ENCODE measurements at places on chromosomes 2 and 18.

DNA sequence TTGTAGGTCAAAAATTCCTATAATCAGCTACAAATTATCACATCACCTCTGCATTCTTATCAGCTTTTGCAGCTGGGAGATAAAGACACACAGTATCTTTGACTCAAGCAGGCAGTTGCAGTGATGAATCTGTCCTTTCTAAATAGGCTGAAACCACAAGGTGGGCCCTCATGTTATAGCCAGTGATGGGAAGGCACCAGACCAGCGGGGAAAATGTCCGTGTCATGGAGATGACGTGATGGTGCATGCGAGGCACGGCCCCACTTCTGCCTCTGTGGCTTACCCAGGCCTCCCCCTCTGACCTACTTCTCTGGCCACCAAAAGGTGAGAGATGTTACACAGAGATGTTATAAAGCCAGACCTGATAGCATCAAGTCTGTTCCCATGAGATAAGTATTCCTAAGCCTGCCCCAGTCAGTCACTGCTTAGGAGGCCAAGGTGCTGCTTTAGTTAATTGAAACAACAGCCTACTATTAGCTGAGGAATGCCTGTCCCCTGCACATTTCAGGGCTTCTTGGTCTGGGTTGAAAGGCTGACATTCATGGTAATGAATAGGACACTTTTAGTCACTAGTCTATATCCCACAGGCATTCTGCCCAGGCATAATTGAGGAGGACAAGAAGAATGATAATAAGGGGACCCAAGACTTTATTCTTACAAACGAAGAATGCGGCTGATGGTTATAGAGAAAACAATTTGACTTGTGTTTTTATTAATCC, 327.9 kb downstream of the LPIN1 start:
- DNase-seq: no peak

GRCh38 chr2:42572297-42573081, 4.1 kb downstream of the MTA3 start:
- DNase-seq: no peak

GRCh38 chr2:134027980-134028379, 225.9 kb upstream of the MGAT5 start:
- DNase-seq: peak; percentile 35

- DNase-seq: peak; percentile 56
Observed at GRCh38 chr2:98601532-98602132, 6.7 kb downstream of the COA5 start.

- DNase-seq: peak; percentile 34
Observed at GRCh38 chr2:224278531-224278930, 123.4 kb downstream of the FAM124B start.

DNA sequence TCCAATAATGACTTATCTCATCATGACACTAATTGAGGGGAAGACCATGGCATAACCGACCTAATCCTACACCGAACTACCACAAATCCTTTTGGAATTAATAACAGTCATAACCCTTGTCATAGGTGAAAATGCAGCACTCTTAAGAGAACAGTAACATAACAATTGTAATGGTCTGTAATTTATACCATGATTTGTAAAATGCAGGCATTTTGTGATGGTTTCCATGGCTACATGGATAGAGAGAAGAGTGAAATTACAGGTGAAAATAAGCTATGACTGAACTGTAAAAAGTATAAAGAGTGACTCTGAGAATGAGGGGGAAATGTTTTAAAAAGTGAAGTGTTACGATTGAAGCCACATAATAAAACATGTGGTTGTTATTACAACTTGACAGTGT, 494.1 kb upstream of the SLC39A10 start:
- DNase-seq: no peak

DNA sequence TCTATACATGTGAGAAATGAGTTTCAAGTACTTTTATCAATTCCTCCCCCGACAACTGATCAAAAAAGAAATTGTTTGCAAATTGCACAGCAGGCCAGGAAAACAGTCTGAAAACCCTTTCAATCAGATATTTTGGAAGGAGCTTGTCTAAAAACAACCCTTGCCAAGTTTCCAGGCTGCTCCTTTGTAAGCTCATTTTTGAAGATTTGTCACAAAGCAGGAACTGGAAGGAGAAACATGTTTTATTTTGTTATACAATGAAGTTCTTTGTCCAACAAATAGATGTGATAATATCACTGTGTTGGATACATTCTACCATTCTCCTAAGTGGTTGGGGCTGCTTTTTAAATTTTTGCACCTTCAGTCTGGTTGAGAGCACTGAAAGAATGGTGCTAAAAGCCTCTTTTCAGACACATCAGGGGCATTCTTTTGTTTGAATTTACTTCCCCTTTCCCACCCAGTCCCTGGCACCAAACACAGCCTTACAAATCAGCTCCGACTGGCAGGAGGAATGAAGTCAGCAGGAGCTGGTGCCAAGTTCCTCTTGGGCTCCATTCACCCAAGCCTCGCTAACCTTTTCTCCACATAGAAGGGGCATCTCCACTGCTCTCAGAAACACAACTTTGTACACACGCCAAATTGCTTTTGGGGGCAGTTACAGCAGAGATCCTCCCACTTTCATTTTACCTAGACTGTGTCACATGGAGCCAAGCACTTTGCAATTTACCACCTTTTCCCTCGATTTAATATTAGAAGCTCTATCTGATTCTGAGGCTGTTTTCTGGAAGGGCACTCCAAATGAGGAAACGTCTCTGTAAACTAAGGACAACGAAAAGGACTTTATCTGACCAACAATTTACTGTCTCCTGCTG, 88.0 kb downstream of the C1D start:
- peak; percentile 22 for DNase-seq

DNA sequence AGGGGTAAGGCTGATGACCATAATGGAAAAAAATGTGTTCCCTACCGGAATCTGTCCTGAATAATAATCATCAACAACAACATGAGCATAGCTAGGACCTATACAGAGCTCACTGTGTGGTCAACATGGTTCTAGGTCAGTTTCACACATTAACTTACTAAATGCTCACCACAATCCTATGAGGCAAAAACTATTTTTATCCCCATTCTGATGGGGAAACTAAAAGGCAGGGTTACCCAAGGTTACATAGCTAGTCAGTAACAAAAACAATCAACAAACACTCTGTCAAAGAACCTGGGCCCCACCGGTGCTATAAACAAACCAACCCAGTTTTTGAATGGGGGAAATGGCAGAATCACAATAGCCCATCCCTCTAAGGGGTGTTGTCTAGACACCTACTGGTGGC, 40.1 kb downstream of the AOX1 start:
- no peak for DNase-seq

DNA sequence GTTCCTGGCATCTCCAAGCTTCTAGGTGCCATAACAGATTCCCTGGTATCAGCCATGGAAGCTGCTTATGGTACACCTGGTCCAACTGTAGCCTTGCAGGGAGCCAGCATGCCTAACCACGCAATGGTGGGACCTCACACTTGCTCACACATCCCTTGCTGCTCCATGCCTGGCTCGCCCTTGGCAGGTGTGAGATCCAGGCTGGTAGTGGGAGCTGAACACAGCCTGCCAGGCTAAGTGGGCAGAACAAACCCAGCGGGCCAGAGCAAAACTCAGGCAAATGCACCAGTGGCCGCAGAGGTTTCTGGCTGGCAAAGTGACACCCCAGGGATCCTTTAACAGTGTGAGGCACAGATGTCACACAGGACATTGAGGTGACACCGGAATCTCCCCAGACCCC, 185.8 kb downstream of the NDUFA10 start:
- DNase-seq: no peak

- no peak for DNase-seq
Observed at GRCh38 chr2:224871813-224872212, 155.6 kb upstream of the CCDC195 start.

DNA sequence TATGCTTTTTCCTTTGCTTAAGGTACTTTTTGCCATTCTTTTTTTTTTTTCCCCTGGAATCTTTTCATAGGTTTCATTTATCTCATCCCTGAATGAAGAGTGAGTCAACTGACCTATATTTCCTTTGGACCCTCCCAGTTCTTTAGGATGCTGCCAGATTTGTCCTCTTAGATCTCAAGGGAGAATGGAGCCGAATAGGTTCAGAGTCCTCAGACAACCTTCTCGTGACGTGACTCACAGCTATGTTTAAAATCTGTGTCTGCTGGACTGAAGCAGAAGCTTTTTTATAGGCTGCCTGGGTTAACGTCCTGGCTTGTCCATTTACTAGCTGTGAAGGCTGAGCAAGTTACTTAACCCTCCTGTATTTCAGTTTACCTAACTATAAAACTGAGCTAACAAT, 358.6 kb downstream of the DLGAP1 start:
- peak; percentile 8 for DNase-seq

DNA sequence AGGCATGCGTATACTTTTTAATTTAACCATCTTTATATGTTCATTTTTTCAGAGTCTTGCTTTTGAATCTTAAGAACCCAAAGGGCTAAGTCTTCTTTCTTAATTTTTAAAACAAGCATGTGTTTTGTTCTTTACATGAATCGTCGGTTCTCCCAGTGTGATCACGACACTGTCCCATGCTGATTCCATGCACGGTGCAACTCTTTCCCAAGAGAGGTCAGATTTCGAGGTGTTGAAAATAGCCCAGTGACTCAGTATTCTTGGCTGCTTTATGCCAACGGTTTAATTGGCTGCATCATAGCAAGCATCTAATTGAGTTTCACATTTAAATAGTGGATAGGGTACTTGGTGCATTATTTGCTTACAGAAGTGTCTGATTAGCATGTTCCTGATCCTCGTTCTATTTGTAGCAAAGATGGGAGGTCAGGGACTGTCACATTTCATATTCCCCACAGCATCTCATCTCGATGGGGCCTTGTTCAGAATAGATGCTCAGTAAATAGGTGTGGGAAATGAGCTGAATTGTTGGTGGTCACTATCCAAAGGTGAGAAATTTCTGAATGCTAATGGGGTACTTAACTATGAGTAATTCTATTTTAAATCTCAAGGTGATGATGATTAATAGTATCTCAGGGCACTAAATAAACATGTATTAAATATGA, 2.8 kb downstream of the NPAS2 start:
- DNase-seq: peak; percentile 60

GRCh38 chr2:71082402-71083252, 14.2 kb downstream of the NAGK start:
- no peak for DNase-seq

GRCh38 chr2:31275976-31276375, 42.0 kb downstream of the EHD3 start:
- DNase-seq: no peak

DNA sequence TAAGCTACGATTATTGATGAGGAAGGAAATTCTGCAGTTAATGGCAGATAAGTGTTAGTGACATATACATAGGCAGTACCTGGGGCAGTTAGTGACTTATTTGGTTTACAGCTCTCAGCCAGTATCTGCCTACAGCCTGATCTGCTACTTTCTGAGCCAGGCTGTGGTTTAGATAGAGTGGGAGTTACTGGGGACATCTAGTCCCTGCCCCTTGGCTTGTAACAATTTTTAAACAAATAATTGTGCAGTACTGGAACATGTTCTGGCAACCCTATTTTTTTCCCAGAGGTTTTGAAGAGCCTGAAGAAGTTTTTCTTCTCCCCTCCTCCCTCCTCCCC, 2.3 kb downstream of the KIF5C start:
- no peak for DNase-seq

GRCh38 chr18:31819106-31819924, 58.6 kb upstream of the SLC25A52 start:
- peak; percentile 33 for DNase-seq

DNA sequence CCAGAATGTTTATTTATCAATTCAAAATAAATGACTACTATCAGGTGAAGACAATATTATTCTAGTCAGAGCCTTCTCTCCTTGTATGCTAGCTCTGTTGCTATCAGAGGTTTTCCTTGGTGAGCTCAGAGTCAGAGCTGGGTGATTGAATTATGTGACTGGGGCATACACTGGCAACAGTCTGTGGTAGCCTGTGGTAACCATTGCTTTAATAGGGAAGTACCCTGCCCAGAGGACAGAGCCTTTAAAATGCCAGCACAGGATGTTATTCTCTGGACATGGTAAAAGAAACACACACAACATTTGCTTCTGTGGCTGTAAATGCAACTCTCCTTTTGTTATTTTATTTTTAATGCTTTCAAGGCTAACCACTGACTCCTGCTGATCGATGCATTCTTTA, 124.7 kb downstream of the PPP1R1C start:
- DNase-seq: no peak

- no peak for DNase-seq
Observed at GRCh38 chr2:208179028-208179609, 10.7 kb downstream of the C2orf80 start.

GRCh38 chr2:54321047-54321446, 65.0 kb upstream of the TSPYL6 start:
- DNase-seq: peak; percentile 22

GRCh38 chr18:28086670-28087552, 90.0 kb downstream of the CDH2 start:
- DNase-seq: peak; percentile 46

- no peak for DNase-seq
Observed at GRCh38 chr2:96916646-96917543, 47.0 kb upstream of the SEMA4C start.

DNA sequence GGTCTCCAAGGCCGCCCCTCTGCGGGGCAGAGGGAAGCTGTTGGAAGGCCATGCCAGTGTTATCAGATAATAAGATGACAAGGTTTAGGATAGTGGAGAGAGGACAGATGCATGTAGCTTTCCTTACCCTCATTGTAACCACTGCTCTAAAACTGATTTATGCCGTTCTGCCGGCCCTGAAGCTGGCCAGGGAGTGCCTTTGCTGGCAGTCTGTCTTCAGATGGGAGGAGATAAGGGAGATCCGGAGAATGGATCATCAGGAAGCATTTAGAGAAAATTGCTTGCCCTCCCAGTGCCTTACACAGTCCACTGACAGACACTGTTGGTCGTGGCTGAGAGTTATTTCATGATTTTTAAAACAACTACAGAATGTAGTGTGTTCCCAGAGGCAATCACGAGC, 35.4 kb upstream of the MYO3B start:
- DNase-seq: no peak

DNA sequence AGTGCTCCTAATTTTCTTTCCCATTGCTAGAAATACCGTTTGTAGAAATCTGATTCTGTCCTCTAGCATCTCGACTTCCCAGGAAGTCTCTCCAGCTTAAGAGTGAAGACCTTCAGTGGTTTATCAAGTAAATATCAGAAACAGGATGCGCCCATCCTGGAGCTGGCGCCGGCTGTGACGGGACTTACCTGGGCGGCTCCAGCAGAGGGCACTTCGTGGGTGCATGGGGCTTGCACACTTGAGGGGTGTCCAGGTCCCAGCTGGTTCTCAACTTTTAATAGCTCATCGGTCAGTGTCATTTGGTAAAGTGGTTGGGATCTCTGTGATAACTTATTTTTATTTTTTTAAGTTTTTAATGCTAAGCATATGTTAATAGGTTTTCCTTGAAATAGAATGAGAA, 167.0 kb upstream of the TPO start:
- no peak for DNase-seq

Data from AG20443 (cell line).